Vagina (tissue), 2 donors: ENCODE measurements at places on chromosomes 12 and 14. TPM values are rescaled to one million over a fixed set of nuclear protein-coding genes. Genes with fewer than 3 reads are reported as not detected.
A peak's percentile ranks its signal among the peaks of the same experiment; 100 is the strongest.

The FAR2 gene
- 16.2 TPM for total RNA-seq

GRCh38 chr14:69049675-69050074 is 70.6 kb upstream of the ACTN1 start:
- peak overlapping the region; percentile 85 for H3K27ac ChIP-seq
- H3K36me3 ChIP-seq = peaks cover 9% of the 10 kb centered on the region
- no peaks in the 10 kb centered on the region for H3K27me3 ChIP-seq
- peaks cover 74% of the 10 kb centered on the region for H3K4me1 ChIP-seq
- no peak overlapping the region for H3K4me3 ChIP-seq
- DNase-seq = no peak

DNA sequence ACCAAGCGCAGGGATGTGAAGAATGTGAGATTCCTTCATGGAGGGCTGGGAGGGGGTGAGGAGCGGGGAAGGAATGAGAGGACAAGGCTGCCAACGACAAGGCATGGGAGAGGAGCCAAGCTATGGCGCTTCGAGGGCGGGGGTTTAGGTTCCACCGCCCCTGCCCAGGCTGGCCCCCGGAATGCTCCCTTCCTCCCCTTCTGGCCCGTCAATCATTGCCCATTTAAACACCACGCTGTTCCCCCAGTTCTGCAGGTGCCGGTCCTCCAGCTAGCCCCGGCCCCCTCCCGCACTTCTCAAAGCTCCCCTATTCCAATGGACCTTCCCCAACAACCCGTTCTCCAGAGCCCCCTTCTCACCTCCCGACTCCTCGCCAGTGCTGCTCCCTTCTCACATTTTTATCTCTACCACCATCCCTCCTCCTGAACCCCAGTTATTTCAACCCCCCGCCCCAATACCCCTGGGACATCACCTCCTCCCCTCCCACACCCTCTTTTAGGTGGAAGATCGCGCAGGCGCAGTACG is 428 bp downstream of the RNF41 start:
- no peaks in the 10 kb centered on the region for H3K27me3 ChIP-seq
- DNase-seq = no peak
- no peaks in the 10 kb centered on the region for H3K36me3 ChIP-seq

The CAPZA3 gene
- not detected for total RNA-seq
